ENCODE measurements at places on chromosomes 1 and 21.

GRCh38 chr1:34928699-34929496 is 552 bp downstream of the DLGAP3 start:
- no peak for DNase-seq

DNA sequence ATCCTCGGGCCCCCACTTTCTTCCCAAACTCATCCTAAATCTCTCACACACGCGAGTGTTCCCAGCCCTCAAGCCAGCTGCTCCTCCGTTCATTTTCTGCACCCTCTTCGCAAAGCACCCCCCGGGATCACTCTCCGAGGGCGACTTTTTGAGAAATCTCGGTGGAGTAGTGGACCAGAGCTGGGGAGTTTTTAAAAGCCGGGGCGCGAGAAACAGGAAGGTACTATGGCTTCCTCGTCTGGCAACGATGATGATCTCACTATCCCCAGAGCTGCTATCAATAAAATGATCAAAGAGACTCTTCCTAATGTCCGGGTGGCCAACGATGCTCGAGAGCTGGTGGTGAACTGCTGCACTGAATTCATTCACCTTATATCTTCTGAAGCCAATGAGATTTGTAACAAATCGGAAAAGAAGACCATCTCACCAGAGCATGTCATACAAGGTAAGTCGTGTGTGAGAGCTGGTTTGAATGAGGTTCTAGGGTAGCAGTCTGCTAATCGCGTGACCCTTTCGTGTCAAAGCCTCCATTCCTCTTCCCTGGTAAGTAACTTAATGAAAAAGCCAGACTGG is 800 bp downstream of the DR1 start:
- DNase-seq: peak; percentile 6

DNA sequence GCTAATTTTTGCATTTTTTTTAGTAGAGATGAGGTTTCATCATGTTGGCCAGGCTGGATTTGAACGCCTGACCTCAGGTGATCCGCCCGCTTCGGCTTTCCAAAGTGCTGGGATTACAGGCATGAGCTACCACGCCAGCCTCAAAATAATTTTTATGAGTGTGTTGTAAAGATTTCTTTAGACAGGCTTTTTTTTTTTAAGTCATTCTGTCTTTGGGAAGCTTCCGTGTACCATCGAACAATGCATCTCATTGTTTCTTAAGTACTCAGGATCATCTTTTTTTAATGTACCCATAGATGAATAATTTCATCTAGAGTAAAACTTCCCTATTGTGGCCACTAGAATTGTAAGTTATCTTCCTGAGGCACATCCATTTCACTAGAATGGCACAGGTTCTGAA is 19.6 kb upstream of the SDC3 start:
- no peak for DNase-seq

DNA sequence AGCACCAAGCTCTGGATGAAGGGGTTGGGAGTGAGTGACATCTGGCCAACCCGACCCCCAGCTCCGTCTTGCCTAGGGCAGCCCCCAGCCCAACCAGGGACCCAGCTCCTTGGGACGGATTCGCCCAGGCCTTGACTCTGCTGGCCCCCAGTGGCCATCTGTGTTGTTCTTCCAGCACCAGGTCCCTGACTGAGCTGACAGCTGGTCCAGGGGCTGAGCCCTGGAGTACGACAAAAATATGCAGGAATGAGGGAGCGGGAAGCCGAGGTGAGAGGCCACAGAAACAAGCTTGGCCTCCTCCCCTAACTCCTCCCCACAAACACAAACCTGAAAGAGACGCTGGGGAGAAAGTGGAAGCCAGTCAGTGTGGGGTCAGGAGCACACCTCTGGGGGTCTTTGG is 55.0 kb upstream of the PAX7 start:
- DNase-seq: no peak

DNA sequence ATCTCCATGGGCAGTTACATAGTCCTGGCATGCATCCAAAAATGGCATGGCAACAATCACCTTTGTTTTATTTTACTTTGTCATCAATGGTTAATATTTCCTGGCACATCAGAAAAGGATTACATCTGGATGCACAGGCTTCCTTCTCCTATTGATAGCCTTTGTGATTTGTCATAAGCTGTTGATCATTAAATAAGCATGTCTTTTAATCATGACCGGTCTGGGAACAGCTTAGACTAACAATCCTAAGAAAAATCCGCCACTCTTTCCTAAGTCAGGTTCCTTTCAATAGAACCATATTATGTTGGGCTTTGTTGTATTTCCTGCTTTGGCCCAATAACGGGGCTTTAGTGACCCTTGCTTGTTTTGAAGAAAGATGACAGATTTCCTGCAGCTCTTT is 330.6 kb downstream of the DUSP10 start:
- no peak for DNase-seq

GRCh38 chr1:227043755-227044154 is 103.7 kb downstream of the COQ8A start:
- DNase-seq: no peak

- DNase-seq: peak; percentile 15
Measured at GRCh38 chr1:12275370-12275769, 45.5 kb downstream of the VPS13D start.

DNA sequence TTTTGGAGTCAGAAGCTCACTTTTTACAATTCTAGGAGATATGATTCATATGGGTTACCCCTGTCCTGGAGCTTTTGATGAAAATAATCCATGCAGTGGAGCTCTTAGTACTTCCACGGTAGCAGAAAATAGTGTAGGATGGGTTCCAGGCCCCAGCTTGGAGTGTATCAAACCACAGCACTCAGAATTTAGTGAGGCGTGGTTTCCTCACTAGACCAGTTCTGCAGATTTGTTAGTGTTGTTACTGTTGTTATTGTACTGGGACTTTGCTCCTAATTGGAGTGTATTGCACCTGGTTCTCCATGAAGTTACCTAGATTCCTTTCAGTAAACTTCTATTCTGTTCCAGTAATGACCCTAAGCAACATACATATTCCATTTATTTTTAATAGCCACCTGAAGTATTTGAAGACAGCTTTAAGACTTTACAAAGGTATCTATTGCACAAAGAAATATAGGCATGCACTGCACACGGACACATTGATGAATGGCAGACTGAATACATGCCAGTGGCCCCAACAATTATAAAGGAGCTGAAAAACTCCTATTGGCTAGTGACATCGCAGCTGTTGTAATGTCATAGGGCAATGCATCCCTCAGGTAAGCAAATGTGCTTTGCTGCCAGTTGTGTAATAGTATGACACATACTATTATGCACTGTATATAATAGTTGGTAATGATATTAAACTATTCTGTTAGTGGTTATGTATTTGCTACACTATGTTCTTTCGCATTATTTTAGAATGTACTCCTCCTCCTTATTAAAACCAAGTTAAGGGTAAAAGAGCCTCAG is 1058.0 kb downstream of the KCNT2 start:
- no peak for DNase-seq

DNA sequence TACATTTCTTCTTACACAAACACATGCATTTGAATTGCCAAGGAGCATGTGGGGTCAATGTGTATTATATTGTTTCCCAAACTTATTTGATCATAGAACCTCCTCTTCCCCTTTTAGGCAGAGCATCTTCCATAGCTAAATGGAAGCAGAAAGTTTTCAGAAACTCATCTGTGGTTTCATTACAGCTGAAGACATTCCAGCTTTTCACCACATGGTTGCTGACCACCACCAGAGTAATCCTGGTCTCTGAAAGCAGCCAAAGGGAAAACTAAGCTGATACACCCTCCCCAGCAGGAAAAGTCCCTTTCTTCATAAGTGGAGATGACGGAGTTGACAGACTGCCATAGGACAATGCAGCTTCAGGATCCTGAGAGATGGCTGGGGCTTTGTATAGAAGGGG is 30.2 kb upstream of the OTUD3 start:
- DNase-seq: no peak

DNA sequence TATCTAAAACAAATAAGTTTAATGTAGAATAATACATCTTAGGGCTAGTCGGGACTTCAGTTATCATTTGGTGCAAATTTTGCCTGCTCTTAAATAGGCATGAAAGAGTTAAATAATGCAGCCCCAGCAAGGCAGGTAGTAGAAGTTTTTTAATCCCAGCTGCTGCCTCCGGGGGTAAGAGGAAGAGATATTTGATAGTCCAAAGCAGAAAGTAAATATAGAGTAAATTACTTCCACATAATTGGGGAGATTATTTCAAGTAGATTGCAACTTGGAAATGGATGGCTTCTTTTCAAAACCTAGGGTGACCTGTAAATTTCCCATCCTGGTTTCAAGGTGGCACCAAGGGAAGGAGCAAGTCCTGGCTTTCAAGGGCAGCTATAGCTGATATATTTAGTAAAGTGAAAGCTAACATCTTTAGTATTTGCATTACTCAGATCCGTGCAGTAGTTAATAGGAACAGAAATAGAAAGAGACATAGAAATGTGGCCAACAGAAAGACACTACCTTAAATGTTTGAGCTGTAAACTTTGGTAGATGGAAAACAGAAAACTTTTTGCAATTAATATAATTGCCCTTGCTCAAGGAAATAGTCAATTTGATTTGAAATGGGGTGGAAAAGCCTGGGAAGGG is 109.1 kb downstream of the LMO4 start:
- no peak for DNase-seq

DNA sequence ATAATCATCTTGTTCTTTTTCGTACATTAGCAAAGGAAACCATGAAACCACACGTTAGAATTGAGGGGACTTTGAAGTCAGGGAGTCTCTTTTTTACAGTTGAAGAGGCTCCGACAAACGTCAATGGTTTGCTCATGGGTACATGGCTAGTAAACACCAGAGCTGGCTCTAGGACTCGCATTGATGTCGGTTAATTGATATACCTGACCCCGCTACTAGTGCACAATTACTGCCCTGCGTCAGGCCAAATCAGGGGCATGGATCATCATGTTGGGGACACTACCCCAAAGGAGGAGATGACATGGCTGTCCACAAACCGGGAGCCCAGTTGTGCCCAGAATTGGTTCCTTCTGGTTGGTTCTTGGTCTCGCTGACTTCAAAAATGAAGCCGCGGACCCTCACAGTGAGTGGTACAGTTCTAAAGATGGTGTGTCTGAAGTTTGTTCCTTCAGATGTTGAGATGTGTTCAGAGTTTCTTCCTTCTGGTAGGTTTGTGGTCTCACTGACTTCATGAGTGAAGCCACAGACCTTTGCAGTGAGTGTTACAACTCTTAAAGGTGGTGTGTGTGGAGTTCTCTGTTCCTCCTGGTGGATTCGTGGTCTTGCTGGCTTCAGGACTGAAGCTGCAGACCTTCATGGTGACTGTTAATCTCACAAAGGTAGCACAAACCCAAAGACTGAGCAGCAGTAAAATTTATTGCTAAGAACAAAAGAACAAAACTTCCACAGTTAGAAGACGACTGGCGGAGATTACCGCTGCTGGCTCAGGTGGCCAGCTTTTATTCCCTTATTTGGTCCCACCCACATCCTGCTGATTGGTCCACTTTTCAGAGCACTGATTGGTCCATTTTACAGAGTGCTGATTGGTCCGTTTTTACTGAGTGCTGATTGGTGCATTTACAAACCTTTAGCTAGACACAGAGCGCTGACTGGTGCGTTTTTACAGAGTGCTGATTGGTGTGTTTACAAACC is 126.9 kb upstream of the ERRFI1 start:
- DNase-seq: peak; percentile 16

GRCh38 chr1:96962751-96963211 is 241.2 kb downstream of the PTBP2 start:
- DNase-seq: no peak

GRCh38 chr1:11138952-11139351 is 39.3 kb upstream of the EXOSC10 start:
- no peak for DNase-seq

- no peak for DNase-seq
Measured at GRCh38 chr1:21337928-21338572, 47.8 kb upstream of the ECE1 start.

DNA sequence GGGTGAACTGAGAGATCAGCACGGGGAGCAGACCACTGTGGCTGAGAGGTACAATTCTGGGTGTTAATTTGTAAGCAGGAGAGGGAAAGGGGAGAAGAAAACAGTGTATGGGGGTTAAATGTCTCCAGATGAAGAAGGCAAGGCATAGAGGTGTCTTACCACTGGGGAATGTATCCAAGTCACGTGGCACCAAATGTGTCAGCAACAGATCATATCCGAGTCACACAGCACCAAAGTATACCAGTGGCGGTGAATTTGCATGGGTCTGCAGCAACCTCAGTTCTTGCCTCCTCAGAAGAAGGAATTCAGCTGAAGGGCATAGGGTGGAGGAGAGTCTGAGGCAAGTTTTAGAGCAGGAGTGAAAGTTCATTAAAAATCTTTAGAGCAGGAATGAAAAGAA is 21.2 kb upstream of the SYCP1 start:
- DNase-seq: no peak

- DNase-seq: no peak
Measured at GRCh38 chr1:95097426-95097825, 19.7 kb upstream of the TLCD4 start.

DNA sequence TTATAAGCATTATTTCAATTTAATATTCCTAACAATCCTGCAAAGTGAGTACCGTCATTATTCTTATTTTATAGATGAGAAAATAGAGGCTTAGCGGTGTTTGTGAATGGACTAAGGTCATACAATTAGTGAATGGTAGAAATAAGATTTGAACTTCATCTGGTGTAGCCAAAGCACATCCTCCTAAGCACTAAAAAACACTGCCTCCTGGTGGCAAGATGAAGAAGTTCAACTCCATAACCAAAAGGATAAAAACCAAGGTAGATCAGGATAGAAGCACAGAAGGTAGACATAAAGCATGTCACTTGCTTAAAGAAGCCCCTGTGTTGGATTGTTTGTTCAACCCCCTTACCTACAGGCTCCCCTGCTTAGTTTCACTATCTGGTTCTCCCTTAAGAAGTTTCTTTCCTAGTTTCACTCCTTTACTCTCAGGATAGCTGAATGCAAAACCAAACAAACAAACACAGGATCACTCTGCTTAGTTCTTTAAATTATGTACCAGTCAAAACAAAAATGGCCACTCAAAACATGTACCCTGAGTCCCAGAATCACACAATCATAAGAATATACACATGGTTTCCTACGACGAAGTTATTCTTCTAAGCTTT is 12.7 kb upstream of the AIM2 start:
- DNase-seq: peak; percentile 23

GRCh38 chr1:151143986-151144385 is 2.4 kb downstream of the SEMA6C start:
- no peak for DNase-seq

GRCh38 chr1:154956544-154956941 is 644 bp upstream of the PBXIP1 start:
- DNase-seq: no peak

- DNase-seq: no peak
Measured at GRCh38 chr1:96684744-96685143, 36.8 kb upstream of the PTBP2 start.
